Cardiac muscle cell (in vitro differentiated cells and primary cell): ENCODE measurements at places on chromosomes 5 and 9. TPM values are rescaled to one million over a fixed set of nuclear protein-coding genes. Genes with fewer than 3 reads are reported as not detected.

SHC3 gene
- 0.07 and 0.34 TPM in 2 replicates for polyA plus RNA-seq

- no peak for DNase-seq
Observed at GRCh38 chr5:59887274-59887673, 6.3 kb downstream of the PDE4D start.

EIF4E1B gene
- polyA plus RNA-seq: not detected in 2 replicates

DNA sequence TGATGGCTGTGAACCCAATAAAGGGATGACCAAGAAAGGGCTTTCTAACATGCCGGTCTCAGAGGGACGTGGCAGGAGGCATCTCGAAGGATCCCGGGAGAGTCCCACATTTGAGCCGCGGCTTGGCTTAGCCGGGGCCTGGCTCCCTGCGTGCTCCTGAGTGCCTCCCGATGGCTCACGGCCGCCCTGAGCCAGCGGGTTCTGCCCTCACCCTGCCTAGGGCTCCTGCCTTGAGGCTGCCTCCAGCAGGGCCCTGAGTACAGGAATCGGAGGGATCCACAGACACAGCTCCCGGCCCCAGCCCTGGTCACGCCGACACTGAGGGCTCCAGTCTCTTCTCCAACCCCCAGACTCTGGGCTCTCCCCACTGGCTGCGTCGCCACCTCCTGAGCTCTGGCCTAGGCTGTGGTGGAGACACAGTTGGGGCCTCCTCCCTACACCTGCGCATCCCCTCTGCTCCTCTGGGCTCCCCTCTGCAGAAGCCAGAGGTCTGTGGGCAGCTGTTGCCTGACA is 44.1 kb upstream of the RXRA start:
- DNase-seq: no peak

PRUNE2 gene
- 5.5 and 12.7 TPM in 2 replicates for polyA plus RNA-seq

DNA sequence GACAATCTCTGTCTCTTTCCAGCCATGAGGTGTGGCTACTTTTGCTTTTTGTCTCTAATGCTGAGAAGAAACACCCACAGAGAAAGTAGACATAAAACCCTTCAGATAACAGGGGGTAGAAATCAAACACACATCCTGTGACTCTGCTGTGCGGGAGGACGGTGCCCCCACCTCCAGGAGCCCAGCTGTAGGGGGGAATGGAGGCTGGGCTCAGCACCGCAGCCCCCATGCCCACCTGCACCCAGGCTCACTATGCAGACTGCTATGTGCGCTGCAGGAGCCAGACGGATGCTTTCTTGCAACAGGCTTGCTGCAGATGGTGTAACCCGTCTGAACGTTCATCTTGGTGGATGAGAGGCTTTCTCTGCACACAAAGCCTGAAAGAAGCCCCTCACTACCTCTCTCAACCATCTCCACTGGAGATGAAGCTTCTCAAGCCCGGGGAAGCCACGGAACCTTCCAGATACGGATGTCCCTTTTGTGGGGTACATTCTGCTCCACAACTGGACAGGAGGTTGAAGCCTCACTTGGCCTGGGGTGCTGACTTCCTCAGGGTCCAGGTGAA is 207.2 kb downstream of the GADD45G start:
- DNase-seq: no peak

DNA sequence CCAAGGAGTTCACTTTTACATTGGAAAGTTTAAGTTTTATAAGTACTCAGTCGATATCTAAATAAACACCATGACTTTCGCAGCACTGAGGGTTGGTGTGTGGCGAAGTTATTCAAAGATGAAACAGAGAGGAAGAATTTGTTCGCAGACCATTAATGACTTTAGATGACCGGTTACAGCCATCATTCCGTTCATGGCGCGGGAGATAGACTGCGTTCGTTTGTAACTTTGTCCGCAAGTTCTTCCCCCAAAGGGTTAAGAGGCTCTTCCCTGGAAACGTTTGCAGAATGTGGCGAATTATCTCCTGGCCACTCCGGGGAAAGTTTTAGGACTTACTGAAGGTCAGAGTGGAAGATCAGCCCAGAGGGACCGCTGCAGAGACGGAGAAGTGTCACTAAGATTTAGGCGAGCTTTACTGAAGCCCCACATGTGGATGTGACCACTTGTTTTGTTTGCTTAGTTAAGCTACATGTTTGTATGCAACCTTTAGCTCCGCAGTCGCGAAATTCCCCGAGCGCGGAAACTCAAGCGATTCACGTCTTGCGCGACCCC is 2.2 kb upstream of the FOXD1 start:
- DNase-seq: no peak

- no peak for DNase-seq
Observed at GRCh38 chr5:168951769-168952168, 349.2 kb downstream of the SLIT3 start.

- no peak for DNase-seq
Observed at GRCh38 chr9:33795281-33795680, at the start of gene PRSS3. TSS of gene PRSS3 (plus strand) at chr9:33795561. CDS start at chr9:33795574, 13 bp downstream.

DNA sequence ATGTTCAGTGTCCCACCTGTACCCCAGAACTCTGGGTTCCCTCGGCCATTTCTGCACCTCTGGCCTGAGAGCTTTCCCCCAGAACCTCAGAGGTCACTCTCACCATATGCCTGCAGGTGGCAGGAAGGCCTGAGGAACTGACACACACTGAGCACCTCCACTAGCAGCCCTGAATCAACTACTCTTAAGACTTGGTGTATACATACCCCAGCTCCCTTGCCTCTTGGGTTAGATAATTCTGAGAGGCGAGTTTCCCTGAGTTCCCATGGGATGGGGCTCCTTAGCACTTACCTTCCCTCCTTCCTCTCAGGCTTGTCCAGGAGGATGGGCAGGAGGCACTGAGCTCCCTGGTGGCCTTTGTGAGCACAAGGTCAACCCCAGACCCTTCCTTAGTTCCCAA is 86.1 kb downstream of the HSD17B3 start:
- DNase-seq: no peak

GRCh38 chr5:174306345-174307030 is 261.0 kb downstream of the NSG2 start:
- no peak for DNase-seq

DNA sequence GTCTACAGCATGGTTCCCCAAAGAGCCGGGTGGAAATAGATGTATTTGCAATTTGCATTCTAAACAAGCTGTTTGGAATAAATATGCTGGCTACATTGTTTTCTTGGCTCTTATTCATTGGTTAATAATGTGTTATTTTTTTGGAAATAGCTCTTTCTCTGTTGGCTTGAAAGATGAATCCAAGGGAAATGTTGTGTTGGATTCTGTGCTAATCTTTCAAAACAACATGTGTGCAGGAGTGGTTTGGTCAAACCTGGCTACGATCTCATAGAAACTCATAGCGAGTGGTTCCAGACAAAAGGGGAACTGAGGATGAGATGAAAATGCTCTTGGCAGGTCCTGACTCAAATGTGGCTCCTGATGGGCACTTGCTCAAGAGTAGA is 63.7 kb upstream of the CXCL14 start:
- no peak for DNase-seq
